CD4-positive, alpha-beta T cell treated with Interleukin-1 beta for 1 hour (primary cell): ENCODE measurements at places on chromosomes 1 and 21.
A peak's percentile ranks its signal among the peaks of the same experiment; 100 is the strongest.

DNA sequence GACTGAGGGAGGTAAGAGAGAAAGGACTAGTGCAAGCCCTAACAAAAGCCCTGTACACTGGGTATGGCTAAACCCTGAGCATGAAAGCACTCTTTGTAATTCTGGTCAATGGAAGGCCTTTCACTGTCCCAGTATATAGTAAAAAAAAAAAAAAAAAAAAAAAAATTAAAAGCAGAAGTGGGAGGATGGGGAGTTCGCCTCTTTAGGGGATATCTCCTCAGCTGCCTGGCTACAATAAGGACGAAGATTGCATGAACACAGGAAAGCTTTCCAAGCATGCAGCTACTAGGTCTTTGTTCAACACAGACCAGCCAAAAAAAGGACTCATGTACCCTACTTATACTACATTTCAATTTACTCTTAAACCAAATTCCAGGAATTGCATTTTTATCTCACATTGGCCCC, 59.1 kb downstream of the EIF4G3 start:
- no peak for DNase-seq

GRCh38 chr1:41882068-41882477, 36.6 kb downstream of the HIVEP3 start:
- no peak for DNase-seq

- no peak for DNase-seq
These were observed 19.2 kb downstream of the PRXL2B start for GRCh38 chr1:2605509-2606395.

DNA sequence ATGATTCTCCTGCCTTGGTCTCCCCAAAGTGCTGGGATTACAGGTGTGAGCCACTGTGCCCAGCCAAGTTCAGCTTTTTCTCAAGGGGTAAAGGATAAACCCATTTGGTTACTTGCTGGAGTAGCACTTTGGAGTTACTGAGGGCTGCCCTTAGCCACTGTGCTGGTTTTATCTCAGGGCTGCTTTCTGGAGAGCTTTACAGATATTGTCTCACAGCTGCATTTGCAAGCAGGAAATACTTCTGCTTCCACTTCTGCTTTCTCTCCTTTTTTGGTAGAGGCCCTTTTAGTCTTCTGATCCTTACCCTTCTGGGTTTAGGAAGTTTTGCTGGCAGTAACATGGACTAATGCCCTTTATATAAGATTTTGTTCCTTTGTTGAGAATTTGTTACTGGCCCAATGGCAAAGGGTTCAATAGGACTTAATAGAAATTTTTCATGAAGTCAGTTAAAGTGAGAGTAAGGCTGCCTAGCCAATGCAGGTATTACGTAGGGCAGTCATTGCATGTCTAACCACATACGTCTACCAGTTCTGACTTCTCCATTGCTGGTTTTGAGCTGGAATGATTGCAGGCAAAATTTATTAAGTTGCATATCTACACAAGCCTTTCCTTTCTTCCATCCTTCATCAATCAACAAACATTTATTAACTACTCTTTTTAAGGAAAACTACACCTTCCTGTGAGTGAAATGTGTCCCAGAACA, 24.4 kb downstream of the CAP1 start:
- DNase-seq = peak; percentile 24

- DNase-seq = no peak
These were observed 37.3 kb upstream of the LBR start for GRCh38 chr1:225464851-225465792.

DNA sequence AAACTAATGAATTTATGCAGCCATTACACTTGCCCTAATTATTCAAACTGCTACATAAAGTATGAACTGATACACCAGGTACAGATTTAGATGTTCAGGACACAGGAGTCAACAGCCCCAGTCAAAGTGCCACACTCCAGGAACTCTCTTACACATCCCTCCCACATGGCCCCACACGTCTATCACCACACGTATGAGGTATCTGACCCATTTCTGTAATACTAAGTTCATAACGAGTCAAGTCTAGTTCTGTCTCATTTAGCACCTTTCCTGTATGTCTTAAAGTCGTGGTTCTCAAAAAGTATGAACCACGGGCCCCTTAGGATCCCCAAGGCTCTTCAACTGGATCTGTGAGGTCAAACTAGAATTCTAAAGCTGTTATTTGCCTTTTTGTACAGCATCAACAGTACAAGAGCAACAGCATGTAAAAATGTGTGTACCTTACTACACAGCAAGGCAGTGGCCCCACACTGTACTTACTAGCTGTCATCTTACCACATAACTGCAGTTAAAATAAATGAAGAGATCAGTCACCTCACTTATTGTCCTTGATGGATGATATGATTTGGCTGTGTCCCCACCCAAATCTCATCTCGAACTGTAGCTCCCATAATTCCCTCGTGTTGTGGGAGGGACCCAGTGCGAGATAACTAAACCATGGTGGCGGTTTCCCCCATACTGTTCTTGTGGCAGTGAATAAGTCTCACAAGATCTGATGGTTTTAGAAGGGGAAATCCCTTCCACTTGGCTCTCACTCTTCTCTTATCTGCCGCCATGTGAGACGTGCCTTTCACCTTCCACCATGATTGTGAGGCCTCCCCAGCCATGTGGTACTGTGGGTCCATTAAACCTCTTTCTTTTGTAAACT, 42.6 kb downstream of the SIPA1L2 start:
- no peak for DNase-seq

DNA sequence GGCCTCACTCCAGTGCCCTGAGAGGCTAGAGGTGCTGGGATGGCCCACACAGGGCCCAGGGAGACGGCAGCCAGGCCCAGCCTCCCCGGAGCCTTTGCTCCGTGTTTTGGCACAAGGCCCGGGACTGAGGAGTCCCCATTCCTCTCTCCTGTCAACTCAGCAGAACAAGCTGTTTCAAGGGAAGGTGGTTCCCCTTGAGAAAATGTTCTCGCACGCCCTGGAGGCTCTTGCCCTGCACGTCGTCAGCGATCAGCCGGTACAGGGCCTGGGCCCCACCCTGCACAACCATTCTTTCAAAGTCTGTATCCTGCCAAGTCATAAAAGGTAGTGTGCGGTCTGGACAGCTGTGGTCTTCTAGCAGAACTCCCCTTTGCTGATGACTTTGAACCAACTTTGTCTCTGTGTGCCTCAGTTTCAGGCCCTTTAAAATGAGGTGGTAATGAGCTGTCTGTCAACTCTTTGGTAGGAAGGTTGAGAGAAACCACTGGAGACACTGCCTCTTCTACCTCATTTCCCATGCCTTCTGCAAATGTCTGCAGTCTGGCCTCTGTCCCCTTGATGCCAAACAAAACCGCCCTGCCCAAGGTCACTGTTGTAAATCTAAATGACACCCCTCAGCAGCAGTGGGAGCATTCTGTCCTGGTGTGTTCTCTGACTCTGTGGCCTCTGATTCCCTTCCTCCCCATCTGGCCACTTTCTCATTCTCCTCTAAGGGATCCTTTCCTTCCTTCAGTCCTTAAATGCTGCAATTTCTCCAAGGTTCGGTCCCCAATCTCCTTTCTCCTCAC, 138.6 kb upstream of the JUN start:
- peak; percentile 46 for DNase-seq

GRCh38 chr21:34544032-34544496, 32.1 kb upstream of the KCNE1 start:
- DNase-seq = peak; percentile 41

- no peak for DNase-seq
These were observed 182.0 kb downstream of the PCP4 start for GRCh38 chr21:40049031-40049930.

GRCh38 chr1:62492521-62492920, 55.7 kb downstream of the USP1 start:
- DNase-seq = no peak

GRCh38 chr1:161229896-161230295, 4.0 kb downstream of the TOMM40L start:
- no peak for DNase-seq

DNA sequence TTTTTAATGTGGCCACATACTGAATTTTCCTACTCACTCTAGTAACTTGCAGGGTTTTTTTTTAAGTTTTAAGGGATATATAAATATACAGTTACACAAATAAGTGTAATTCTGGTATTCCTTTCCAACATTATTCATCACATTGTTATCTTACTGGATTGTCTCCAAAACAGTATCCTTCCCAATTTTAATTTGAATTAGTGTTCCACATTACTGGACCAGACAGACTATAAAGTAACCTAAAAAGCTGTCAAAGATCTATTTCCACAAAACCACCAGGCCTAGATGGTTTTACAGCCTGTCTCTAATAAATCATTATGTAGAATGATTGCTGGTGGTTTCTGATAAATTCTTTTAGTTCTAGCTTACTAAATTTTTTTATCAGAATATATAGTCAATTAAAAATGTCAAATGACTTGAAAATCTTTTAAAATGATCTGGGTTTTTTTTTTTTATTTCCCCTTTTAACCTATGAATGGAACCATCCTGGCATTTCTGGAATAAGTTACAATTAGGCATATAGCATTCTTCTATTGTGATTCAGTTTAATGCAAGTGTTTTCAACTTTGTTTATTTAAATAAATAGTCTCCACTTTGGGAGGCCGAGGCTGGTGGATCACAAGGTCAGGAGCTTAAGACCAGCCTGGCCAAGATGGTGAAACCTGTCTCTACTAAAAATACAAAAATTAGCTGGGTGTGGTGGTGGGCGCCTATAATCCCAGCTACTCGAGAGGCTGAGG, 59.3 kb downstream of the PACC1 start:
- DNase-seq = no peak

GRCh38 chr1:88514544-88515060, 169.5 kb upstream of the PKN2 start:
- DNase-seq = no peak

DNA sequence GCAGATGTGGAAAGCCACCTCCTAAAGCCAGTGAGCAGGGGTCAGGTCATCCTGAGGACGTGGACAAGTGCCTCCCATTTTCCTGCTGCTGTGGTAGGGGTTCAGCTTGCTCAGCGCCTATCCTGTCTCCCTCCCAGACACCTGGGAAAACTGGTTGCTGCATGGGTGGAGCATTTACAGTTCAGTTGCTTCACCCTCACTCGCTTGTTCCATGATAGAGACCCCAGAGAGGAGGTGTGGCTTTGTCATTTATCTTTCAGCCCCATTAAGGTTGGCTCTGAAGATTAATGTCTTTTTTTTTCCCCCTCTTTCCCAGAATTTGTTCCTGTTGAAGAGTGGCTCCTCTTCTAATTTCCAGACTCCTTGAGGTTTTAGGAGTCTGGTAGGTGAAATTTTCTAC, 9.2 kb downstream of the VANGL1 start:
- DNase-seq = no peak
